ENCODE measurements at places on chromosomes 4 and X.

GRCh38 chrX:13102636-13103035 lies 58.2 kb upstream of the FAM9C start:
- no peak for DNase-seq

DNA sequence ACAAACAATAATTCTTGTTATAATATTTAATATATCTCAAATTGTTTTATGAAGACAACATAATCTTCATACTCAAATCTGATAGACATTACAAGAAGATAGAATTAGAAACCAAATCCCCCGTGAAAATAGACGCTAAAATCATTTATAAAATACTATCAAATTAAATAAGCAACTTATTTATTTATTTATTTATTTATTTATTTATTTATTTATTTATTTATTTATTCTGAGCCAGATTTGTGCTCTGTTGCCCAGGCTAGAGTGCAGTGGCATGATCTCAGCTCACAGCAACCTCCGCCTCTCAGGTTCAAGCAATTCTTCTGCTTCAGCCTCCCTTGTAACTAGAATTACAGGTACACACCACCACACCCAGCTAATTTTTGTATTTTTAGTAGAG lies 294.9 kb upstream of the MAGEC2 start:
- DNase-seq: no peak

DNA sequence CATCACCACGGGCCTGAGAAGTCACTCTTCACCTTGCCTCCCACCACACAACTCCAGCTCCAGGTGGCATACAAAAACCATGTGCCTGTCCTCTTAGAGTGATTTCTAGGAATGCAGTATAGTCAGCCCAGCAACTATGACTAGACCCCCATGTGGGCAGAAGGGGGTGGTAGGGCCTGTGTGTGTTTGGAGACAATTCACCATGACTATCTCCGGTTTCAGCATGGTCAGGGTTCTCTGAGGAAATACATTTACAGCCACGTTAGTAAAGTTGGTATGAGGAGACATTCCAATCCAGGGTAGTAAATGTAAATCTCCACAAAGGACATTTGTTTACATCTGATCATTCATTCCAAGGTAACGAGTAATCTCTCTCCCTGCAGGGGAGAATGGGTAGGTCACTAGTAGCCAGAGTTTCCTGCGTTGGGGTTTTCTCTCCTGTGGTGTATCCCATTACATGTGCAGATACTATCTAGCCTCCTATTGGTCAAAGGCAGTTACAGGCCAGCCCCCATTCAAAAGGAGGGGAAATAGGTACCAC lies 4.2 kb upstream of the MTMR1 start:
- no peak for DNase-seq

DNA sequence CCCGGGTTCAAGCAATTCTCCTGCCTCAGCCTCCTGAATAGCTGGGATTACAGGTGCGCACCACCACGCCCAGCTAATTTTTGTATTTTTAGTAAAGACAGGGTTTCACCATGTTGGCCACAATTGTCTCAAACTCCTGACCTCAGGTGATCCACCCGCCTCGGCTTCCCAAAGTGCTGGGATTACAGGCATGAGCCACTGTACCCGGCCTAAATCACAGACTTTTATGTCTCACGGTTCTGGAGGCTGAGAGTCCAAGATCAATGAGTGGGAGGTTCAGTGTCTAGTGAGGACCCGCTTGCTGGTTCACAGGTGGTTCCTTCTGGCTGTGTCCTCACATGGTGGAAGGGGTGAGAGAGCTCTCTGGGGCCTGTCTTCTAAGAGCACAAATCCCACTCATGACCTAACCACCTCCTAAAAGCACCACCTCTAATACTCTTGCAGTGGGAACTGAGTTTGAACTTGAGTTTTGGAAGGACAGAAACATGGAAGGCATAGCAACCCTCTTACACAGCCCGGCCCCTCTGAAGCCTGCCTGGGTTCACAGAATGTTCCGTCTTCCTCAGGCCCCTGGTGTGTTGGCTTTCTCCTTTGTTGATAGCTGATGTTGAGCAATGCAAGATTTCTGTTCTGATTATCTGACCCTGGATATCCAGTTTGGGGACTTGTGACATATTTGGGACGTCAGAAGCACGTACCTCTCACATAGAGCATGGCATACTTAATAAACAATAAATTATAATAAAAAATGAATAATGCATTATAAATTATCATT lies 1.9 kb upstream of the AKAP17A start:
- no peak for DNase-seq

- DNase-seq: no peak
These were observed 204.0 kb downstream of the RASL11B start for GRCh38 chr4:53066155-53066554.

DNA sequence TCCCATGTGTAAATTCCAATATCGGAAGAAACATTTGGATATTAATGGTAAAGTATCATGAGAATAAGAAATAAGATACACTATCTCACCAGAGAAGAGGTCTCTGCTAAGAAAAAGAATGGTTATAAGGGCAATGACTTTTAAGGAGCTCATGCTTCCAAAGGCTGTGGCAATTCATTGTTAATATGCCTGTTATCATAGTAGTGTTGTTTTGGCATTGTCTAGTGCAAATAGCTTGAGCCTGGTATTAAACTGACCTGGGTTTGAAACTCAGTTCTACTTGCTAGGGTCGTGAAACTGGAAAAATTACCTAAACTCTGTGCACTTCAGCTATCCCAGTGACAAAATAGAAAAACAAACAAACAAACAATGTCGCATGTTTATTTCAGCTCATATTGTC lies 8.8 kb downstream of the HPGDS start:
- DNase-seq: no peak

DNA sequence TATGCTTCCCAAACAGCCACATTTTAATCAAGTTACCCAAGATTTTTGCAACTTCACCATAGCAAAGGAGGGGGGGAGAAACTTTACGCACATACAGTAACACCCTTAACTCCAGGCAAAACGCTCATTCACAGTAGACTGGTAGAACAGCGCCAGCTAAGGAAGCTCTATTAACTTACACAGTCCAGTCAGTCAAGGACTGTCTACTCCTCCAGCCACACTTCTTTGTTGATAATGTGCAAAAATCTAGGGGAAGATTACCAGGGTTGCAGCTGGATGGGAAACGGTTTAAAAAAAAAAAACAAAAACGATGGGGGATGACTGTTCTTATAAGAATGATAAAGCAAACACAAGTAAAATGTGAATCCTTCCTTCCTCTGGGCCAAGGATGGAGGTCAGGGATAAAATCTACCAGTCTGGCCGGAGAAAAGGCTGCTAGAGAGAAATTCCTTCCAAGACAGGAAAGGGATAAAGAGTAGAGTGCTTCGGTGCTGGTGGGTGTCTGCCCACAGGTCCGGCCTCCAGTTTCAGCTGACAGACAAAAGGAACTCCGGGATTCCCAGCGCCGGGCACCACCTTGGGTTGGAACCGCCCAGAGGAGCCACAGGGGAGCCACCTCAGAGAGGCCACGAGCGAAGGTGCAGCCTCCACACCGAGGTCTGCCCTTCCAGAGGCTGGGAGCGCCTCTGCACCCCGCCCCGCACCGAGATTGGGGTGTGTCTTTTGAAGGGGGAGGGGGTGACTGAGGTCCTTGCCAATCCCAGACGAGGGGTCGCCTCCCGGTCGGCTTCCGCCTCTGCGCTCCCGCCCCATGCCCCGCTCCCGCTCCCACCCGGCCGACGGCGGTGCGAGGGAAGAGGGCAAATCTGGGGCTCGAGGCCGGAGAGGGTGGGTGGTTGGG lies 811 bp downstream of the ANKRD50 start:
- peak; percentile 39 for DNase-seq

- DNase-seq: no peak
These were observed 220.0 kb downstream of the PCDH18 start for GRCh38 chr4:137312257-137312656.

- no peak for DNase-seq
These were observed 7.0 kb upstream of the TXK start for GRCh38 chr4:48141048-48141447.

Measured in SIG-M5 (cell line).